Mesenteric fat pad (tissue), 1 donor: ENCODE measurements at places on chromosomes 4 and X.

GRCh38 chr4:121073004-121073435 is 685 bp upstream of the NDNF start:
- DNase-seq = no peak

DNA sequence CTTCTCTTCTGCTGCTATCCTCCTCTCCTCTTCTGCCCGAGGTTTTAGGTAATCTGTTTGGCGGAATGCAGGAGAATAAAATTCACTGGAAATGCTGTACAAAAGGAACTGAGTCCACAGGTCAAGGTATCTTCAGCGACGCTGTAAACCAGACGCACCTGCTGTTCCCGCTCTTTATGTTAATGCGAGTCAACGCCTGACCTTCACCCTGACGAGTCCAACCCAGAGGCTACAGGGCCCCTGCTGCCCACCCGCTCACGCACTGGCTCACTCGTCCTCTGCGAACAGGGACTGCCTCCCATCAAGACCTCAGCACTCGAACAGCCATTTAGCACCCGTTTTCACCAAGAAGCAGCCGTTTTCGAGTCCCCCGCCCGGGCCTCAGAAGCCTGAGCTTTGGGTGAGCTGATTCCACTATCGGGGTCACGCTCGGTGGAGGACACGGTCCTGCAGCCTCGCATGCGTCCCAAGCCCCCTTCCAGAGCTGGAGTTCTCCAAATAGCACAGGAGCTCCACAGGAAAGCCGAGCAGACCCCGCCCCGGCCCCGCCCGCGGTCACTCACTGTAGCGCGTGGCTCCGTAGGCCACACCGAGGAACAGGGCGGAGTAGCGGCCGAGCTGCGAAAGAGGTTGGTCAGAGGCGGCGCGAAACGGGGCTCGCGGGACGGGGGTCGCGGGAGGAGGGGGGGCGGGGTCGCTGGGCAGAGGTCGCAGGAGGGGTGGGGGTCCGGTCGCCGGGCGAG is 556 bp downstream of the ATP5ME start:
- DNase-seq = no peak

DNA sequence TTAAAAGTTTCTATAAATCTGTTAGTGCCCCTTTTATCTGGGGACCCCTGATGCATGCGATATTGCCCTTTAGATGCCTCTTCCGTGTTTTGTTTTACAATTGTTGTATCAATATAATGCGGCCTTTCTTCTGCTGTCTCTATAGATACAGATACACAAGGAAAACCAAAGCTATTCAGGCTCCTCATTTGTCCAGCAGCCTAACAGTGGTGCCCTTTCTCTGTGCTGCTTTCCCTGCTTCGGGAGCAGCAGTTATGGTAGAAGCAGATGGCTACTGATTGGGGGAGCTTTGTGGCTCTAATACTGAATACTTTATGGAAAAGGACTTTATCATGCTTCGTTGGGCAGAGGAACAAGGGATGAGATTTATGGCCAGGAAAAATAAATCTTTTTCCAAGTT is 10.6 kb upstream of the PRDM8 start:
- DNase-seq = no peak

DNA sequence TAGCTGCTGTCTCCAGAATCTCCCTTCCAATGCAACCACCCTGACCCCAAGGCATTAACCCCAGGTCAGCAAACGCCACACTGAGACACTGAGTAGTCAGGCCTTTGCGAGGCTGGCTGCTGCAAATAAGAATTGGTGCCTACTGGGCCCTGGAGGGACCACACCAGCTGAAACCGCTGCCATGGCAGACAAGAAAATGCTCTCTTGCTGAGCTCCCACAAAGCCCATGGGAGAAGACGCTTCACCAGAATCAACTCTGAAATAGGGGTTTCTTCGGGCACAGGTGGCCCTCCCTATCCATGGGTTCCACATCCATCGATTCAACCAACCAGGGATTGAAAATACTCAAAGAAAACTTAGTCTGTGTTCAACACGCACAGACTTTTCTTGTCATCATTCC is 26.7 kb upstream of the CRMP1 start:
- peak; percentile 39 for DNase-seq

DNA sequence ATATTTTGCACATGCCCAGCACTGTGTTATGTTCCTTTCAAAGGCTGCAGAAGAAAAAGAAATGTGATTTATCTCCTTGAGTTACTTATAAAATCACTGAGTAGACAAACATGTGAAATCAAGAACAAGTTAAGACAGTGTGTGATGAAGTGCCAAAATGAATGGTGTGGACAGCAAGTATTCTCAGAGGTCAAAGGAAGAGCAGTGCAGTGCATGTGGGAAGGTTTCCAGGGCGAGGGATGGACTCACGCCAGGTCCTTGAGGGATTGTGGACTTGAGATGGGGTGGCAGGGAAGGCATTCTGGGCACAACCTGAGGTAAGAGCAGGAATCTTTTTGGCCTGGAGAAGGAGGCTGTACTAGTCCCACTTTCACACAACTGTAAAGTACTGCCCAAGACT is 115.5 kb downstream of the FNIP2 start:
- DNase-seq = no peak

DNA sequence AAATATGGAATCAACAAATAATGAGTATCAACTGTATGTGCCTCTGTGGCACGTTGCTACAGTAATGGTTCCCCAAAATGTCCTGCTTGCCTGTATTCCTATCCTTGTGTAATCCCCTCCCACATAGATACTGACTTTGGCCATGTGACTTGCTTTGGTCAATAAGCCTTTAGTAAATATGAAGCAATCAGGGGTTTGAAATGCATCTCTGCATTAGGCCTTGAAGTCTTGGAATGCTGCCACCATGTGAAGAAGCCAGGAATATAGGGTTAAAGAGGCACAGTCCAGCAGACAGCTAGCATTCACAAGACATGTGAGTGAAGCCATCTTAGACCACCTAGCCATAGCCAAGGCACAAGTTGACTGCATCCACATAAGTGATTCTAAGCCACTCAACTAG is 190.9 kb downstream of the GABRB1 start:
- DNase-seq = no peak

DNA sequence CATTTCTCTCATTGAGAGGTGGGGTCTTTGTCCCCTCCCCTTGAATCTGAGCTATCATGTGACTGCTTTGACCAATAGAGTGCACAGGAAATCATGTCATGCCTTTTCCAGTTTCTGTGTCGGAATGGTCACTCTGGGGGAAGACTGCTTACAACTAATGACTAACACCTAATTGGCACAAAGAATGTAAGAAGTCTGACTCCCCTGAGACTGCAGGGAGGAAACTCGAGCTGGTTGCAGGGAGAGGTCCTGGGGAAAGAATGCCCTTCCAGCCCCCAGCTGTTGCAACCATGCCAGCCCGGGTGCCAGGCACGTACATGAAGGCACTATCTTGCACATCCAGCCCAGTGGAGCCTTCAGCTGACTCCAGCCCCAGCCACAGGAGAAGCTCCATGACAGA is 254.2 kb downstream of the DHX15 start:
- no peak for DNase-seq

DNA sequence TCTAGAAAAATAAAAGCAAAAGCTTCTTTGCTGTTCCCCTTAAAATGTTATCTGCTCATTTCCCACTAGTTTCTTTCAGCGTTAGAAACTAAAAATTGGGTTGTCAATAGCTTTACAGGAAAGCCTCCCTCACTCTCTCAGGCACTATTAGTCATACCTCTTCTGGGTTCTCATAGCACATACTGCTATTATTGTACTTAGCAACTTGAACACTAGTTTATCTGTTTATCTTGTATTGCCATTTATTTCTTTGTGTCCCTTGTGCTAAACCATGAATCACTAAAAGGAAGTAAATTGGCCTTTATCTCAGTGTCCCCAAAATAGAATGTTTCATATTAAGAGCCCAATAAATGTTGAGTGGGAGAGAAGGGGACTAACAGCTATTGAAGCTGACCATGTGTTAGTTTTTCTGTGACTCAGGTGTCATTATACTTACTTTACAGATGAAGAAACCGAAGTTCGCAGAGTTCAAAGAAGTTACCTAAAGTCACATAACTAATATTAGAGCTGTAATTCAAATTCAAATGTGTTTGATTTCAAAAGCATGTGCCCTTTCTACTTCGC is 124.8 kb upstream of the CITED1 start:
- no peak for DNase-seq

GRCh38 chr4:56684320-56685050 is 3.4 kb upstream of the HOPX start:
- DNase-seq = no peak

GRCh38 chr4:186900984-186901383 is 177.3 kb upstream of the FAT1 start:
- no peak for DNase-seq

DNA sequence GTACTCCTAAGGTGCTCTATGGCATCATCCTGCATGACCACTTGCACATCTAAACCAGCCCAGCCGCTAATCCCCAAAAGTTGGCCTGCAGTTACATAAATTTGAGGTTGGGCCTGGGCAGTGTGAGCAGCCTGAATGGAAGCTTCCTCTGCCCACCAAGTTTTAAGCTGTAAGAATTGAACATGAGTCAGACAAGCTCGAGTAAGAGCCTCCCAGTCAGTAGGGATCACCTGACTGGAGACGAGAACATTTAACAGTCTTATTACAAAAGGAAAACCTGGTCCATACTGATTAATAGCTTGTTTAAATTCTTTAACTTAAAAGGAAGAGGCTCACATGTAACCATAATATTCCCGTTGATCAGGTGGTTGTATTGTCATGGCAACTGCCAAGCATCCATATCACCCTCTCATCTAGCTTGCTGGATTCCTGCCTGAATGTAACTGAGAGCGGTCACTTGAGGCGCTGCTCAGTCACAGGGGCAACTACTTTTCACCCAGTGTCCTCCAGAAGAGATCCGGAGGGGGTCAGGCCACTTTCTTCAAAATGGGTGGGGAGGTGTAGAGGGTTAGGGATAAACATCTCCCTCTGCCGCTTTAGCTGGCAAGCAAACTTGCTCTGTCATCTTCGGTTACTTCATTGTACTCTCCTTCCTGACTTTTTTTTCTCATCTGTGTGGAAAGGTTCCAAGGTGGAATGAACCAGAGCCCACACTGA is 56.6 kb upstream of the WDR1 start:
- no peak for DNase-seq

DNA sequence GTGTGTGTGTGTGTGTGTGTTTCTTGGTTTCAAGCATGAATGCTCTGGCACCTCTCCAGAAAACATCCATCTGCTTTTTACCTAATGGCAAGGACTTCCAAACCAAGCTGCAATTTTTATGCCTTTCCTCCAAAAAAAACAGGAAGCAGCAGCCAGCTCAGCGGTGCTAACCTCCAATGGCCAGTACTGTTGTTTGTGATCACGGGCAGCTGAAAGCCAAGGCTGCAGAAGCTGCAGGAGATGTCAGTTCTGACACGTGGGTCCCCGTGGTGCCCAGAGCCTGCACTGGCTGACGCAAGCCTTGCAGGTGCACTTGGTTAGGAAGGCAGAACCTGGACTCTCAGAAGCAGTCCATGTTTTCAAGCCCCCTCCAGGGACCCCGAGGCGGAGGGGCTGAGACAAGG is 313.6 kb upstream of the DDX53 start:
- DNase-seq = no peak

- DNase-seq = no peak
Observed at GRCh38 chrX:4181782-4182407, 468.4 kb upstream of the PRKX start.

DNA sequence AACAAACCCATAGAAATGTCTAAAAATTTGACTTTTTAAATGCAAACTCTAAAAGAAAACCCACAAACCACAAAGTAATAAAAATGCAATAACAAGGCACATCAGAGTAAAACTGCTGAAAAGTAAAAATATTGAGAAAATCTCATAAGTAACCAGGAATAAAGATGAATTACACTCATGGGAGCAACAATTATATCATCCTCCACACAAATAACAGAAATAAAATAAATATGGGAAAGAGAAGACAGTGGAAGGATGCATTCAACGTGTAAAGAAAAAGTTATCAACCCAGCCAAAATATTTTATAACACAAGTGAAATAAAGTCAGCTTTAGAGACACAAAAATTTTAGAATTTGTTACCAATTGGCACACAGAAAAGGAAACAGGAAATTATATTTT is 1420.2 kb downstream of the PCDH18 start:
- no peak for DNase-seq

GRCh38 chr4:156038772-156039171 is 85.1 kb upstream of the CTSO start:
- no peak for DNase-seq
